Endodermal cell (in vitro differentiated cells): ENCODE measurements at places on chromosomes 13 and 19. TPM values are rescaled to one million over a fixed set of nuclear protein-coding genes. Genes with fewer than 3 reads are reported as not detected.

GRCh38 chr19:30318936-30319335 is 53.2 kb upstream of the ZNF536 start:
- peak; percentile 3 for DNase-seq

DNA sequence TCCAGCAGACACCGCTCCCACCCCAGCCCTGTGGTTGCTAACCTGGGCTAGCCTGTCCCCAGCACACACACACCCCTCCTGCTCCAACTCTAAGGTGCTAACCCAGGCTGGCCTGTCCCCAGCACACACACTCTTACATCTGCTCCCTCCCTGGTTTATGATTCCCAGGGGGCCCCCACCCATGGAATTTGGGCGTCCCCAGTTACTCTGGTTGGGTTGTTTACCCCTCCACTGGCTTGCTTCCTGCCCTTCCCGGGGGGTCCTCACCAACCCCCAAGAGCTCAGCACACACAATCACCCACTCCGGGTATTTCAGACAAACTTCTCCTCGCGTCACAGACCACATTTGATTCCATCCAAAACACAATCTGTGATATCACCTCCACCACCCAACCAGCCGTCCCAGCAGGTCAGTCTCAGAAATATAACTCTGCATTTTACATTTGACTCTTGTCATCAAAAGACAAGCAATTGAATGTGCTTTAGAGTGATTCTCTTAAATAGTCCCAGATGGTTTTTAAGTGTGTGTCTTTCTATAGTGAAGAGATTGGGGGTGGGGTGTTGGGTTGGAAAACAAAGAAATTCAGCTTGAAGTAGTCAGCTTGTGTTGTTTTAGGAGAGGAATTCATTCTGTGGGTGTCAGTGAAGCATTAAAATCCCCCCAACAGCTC is 20.1 kb downstream of the COL4A2 start:
- DNase-seq, result peak; percentile 90

GRCh38 chr19:6340493-6341201 is 7.2 kb upstream of the ACER1 start:
- DNase-seq, result peak; percentile 64

- no peak for DNase-seq
Measured at GRCh38 chr19:50772476-50772875, 2.2 kb downstream of the GPR32 start.

GRCh38 chr13:51332566-51333361 is 6.7 kb upstream of the SERPINE3 start:
- no peak for DNase-seq

GRCh38 chr19:46753420-46754155 is 7.3 kb upstream of the STRN4 start:
- peak; percentile 93 for DNase-seq

GRCh38 chr19:311813-312261 is 20.6 kb upstream of the PLPP2 start:
- no peak for DNase-seq

DNA sequence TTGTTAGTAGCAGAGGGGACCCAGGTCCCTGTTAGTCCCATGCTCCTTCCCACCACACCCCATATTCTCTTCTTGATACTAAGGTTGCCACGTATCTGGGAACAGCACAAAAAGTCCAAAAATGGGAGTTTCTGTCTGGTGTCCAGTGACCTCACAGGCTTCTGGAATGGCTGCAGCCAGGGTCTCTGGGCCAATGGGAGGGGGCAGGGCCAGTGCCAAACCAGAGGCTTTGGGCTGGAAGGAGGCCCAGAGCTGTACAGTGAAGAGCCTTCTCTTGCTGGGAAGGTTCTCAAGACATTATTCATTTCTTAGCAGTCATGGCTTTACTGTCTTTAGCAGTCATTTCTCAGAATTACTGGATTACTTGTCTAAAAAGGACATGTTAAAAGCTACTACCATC is 119.2 kb downstream of the FRY start:
- DNase-seq, result no peak

GRCh38 chr19:29854033-29854432 is 42.2 kb downstream of the CCNE1 start:
- DNase-seq, result no peak

DNA sequence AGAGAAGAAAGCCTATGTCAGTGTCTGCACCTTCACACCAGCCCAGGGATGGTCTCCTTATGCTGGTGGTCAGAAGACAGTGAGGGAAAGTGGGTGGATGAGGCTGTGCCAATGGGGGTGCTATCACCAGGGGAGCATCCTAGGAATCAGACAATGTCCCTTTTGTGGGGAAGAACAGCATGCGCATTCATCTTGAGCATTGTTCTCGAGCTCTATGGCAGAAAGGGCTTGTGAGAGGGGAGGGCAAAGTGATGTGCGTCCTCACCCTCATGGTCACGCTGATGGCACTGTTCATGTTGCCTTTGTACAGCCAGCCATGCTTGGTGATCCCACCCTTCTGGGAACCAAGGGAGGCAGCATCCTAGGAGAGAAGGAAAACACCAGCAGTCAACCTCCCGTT is 56.1 kb downstream of the DOCK9 start:
- DNase-seq, result no peak

DNA sequence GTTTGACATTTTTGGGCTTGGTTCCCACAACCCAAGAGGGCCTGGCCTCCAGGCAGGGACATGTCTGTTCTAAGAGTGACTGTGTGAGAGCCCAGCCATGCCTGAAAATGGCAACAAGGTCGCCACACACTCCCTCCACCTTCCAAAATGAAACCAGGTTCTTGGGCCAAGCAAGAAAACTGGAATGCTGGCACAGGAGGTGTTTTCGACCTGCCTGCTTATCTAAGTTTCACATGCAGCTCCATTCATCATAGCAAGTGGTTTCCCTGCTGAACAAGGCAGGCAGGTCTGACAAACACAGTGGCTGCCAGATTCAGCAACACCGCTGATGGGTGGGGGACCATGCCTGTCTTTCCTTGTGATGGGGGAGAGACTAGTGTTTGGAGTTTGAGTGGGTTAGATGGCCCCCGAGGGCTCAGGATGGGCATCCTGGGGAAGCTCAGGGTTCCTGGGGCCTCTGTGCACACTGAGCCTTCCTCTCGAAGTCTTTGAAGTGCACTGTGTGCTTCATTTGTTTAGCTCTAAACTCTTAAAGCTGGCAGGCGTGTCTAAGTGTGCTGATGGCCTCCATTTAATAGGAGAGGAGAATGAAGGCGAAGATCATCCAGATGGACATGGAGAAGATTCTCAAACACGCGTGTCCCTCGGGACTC is 17.9 kb upstream of the GAS6 start:
- DNase-seq, result peak; percentile 23

DNA sequence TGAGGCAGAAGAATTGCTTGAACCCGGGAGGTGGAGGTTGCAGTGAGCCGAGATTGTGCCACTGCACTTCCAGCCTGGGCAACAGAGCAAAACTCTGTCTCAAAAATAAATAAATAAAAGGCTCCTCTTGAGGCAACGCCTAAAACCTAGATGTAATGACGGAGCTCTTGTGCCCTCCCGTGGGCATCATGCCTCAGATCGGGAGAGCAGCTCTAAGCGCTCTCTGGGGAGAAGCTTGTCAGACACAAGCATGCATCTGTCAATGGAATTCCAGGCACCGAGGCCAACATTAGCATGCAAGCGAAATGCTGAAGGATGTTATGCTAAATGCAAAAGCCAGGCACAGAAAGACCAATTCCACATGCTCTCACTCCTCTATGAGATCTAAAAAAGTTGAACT is 45.6 kb upstream of the MRI1 start:
- peak; percentile 63 for DNase-seq

- DNase-seq, result peak; percentile 80
Measured at GRCh38 chr13:20901668-20902437, 693 bp downstream of the XPO4 start.

- DNase-seq, result no peak
Measured at GRCh38 chr13:109773276-109773675, 13.1 kb downstream of the IRS2 start.

DNA sequence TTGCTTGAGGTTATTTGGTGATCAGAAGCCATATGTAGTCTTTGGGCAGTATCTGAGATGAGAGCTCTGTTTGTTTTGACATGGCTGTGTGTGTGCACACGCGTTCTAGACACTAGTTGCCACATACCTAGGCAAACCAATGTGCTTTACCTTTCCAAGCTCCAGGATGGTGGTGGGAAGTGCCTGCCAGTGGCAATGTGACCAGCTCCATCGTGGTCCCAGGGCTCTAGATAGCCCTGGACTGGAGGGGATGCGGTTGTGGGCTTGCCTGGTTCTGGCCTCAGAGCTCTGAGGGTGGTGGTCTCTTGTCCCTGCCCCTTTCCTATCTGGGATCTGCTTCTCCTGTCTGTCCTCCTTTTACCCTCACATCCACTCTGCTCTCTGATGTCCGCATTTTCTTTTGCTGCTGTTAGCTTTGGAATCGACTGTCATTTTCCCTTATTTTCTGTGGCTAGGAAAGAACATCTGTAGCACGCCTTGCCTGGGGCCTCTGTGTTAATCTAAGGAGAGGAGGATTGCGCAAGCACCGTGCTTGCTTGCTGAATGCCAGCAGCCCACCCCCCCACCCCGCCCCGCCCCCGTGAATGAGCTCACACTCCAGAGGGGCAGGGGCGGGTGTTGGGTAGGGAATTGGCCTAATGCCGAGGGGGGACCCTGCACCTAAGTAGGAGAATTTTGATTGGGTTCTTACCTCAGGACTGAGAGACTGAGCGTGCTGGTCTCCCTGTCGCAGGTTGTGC is 89.5 kb downstream of the ARHGEF7 start:
- peak; percentile 76 for DNase-seq

DNA sequence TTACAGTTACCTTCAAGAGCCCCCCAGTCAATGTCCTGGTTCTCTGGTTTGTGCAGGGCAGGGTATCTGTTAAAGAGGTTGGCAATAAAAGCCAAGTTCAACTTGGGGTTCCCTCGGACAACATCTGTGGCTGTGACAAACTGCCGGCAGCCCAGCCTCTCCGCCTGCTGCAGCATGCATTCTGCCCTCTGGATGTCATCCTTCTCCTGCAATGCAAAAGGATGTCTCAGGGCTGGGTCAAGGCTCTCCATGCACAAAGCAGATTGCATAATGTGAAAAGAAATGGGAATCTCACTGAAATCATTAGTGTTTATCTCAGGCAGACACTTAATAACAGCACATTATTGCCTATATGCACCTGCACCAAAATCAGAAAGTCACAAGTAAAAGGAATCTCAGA is 35.1 kb downstream of the LCP1 start:
- peak; percentile 76 for DNase-seq

DNA sequence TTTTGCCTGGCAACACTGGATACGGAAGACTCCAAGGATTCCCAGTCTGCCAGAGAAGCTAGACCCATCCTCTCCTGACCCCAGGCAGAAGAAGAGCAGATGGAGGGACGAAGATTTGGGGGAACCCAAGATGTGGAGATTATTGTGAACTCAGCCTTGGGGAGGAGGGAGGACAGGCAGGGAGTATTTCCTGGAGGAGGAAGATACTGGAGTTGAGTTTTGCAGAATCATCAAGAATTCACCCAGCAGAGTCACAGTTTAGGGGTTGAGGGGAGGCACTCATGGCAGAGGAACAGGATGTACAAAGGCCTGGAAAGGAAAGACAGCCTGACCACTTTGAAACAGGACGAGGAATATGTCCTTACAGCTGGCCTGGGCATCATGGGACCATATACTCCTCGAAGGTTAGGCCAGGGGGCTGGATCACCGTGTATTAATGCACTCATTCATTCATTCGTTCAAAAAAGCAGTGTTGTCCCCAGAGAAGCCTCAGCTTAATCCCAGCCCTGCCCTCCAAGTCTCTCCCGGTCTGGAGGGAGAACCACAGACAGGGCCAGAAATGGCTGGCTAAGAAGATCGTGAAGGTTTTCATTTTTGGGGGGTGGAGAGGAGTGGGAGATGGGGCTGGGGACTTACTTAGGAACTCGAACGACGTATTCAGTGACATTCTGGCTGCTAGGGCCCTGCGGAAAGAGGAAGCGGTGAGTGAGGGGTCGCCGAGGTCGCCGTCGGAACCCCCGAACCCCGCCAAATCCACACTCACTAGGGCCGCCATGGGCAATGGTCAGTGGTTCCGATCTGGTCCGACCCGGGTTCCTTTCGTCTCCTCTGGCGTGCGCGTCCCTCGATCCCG is 517 bp downstream of the GTF2F1 start:
- no peak for DNase-seq

DNA sequence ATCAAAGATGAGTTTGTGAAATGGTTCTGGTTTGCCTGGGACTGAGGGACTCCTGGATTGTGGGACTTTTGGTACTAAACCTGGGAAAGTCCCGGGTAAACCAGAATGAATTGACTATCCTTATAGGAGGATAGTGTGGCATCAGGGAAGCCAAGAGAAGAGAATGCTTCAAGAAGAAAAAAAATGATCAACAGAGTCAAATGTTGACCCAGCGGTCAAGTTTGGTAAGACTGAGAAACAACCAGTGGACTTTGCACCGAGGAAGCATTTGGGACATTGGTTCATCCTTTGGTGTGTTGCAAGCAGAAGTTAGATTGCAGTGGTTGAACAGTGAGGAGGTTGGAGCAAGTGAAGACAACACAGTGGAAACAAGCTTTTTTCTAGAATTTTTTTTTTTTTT is 33.5 kb downstream of the CLEC17A start:
- DNase-seq, result no peak

The TRPC4 gene
- 17.9 and 22.5 TPM in 2 replicates for total RNA-seq

The SBK2 gene
- 6.4 and 6.6 TPM in 2 replicates for total RNA-seq

The SIGLEC10 gene
- not detected in 2 replicates for total RNA-seq

The UGGT2 gene
- total RNA-seq, result 22.2 to 44.3 TPM (median 40.9 TPM) in 3 replicates

The TMPRSS9 gene
- total RNA-seq, result 0.95 and 1.2 TPM in 2 replicates

The ZNF180 gene
- total RNA-seq, result 5.0 to 10.0 TPM (median 8.5 TPM) in 3 replicates

The UBE2L5 gene
- not detected in 3 replicates for total RNA-seq

The MCOLN1 gene
- total RNA-seq, result 9.3 to 18.9 TPM (median 18.0 TPM) in 3 replicates
